Aortic smooth muscle cell (primary cell): ENCODE measurements at places on chromosomes 1 and 21. TPM values are rescaled to one million over a fixed set of nuclear protein-coding genes. Genes with fewer than 3 reads are reported as not detected.

Gene ATP1A4
- not detected in 2 replicates for total RNA-seq

Gene GATAD2B
- 2.6 and 4.7 TPM in 2 replicates for total RNA-seq

Gene NCMAP
- total RNA-seq, result not detected in 2 replicates

Gene FCMR
- total RNA-seq, result 0.12 TPM in 1 of 2 replicates, not detected in the other

Gene GPA33
- total RNA-seq, result not detected in 2 replicates

Gene NBPF10
- total RNA-seq, result 4.4 TPM in 2 replicates

Gene SPATA45
- 0.44 and 0.53 TPM in 2 replicates for total RNA-seq
